ENCODE measurements at places on chromosomes 7 and 10. TPM values are rescaled to one million over a fixed set of nuclear protein-coding genes. Genes with fewer than 3 reads are reported as not detected.

- DNase-seq = no peak
Observed at GRCh38 chr7:26348234-26348851, 56.7 kb downstream of the SNX10 start.

GRCh38 chr10:27696466-27696865, 49.2 kb downstream of the MKX start:
- no peak for DNase-seq

GRCh38 chr7:91055219-91055618, 209.0 kb upstream of the FZD1 start:
- no peak for DNase-seq

GRCh38 chr7:102030696-102031095, 213.3 kb downstream of the CUX1 start:
- DNase-seq = no peak

DNA sequence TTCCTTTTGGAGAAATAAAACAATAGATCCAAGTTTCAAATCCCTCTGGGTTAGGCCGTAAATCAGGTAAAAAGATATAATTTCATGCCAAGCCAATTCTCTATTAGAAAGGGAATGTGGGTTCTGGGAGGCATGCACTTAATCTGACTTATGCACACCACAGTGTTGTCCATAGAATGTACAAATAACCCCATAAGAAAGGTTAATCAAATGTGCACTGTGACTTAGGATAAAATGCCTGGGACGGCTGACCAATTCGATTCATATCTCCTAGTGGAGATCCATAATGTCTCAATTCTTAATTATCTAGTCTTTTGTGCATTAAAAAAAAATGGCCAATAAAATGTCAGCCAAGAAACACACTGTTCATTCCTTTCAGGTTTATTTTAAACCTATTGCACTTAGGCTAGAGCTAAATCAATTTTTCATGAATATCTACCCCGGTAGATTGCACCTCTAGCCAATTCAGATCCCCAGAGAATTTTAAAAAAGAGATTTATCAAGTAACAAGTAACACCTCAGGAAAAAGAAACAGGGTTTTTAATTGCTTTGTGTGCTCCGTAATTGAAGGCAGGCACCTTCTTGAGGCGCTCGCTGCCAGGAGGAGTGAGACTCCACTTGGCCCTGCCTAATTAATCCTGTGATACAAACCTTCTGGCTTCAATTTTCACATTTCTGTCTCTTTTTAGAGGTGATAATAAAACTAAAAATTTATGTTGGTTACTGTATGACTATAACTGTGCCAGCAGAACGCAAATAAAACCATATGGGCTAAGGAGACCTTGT, 265.1 kb downstream of the ETV1 start:
- DNase-seq = no peak

DNA sequence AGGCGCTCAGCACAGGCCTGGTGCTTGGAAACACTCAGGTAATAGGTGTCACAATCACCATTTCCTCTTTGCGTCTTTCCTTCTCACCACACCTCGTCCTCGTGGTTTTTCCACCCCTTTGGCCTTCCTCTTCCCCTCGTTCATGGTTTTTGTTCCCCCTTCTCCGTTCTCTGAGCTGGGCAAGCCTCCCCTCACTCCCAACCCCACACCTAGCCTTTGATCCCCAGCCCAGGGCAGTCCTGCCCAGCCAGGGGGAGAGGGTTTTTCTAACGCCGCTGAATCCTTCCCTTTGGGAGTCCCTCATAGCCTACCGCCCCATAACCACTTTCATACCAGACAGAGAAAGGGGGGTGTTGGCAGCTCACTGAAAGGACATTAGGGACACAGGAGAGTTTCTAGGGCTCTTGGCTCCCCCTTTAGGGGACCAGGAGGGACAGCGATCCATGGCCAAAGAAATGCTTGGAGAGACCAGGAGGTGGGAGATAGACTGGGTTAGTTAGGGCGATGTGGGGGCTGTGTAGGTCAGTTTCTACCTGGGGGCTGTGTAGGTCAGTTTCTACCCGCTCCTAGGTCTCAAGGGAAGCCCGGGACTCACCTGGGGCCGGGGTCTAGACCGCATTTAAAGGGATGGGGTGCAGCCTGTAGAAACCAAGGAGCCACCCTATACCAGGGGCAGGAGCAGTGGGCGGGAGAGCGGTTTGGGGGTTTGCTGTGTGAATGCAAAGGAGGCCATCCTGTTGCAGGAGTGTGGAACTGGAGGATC, 1.4 kb downstream of the EPHB4 start:
- no peak for DNase-seq

Gene MRLN
- 0.74 TPM for polyA plus RNA-seq

Gene TMEM270
- polyA plus RNA-seq = not detected

Gene TRIM50
- 0.19 TPM for polyA plus RNA-seq

- DNase-seq = no peak
Observed at GRCh38 chr10:73581918-73582317, 9.2 kb downstream of the USP54 start.

GRCh38 chr7:137804836-137805235, 41.9 kb downstream of the DGKI start:
- no peak for DNase-seq

Gene ORC5
- polyA plus RNA-seq = 25.1 TPM

Gene GSTO2
- 32.2 TPM for polyA plus RNA-seq

Data from right lung (tissue), 10 donors.